ENCODE measurements at places on chromosomes 6 and 20.

DNA sequence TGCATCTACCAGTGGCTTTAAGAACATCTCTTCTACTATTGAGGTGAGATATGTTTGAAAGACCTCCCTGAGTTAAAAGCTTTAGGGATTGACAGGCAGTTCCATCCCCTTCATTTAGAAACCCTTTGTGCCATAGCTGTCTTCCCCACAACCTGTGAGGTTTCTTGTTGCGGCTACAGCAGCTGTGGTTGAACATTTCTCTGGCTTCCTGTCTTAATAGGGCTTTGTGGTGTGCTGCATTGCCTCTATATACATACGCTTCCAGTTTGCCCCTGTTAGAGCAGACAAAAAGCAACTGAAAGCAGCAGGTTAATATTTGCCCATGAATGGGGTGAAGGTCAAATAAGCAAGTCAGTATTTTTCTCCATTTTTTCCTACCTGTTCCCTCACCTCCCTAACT is 210.2 kb downstream of the TMEM200A start:
- no peak for DNase-seq

- no peak for DNase-seq
Observed at GRCh38 chr6:144951730-144952437, 666.7 kb downstream of the UTRN start.

DNA sequence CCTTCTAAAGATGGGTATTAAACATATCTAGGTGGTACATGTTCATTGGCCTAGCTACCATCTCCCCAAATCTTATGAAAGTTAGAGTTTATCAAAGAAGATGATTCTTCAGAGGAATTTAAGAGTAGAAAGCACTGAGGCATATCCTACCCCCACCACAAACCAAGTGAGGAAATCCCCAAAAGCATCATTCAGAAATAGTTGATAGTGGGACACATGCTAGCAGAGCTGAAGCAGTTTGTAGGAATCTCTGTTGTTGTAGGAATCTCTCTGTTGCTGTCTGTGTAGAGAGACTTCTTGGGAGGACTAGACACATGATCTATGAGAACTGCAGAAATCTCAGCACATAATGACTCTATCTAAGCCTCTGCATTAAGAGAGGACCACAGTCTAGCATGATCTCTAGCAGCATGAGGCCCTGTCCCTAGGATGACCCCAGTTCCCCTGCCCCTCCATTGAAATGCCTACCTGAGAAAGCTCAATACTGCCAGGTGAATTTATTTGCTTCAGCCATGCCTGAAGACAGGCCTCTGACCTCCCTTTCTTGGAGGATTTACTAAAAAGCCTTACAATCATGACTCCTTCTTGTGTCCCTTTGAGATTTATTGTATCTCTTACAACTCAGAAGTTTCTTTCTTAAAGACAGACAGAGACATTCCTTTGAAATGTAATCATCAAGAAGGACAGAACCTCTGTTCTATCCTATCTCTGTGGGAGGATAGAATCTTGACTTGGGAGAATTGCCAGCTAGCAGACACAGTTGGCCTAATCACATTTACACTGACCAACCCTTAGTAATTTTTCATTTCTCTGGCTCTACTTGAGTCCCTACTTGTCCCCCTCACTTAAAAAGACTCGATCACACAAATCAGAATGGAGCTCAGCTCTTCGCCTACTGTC is 582.4 kb downstream of the PHF3 start:
- DNase-seq: no peak

DNA sequence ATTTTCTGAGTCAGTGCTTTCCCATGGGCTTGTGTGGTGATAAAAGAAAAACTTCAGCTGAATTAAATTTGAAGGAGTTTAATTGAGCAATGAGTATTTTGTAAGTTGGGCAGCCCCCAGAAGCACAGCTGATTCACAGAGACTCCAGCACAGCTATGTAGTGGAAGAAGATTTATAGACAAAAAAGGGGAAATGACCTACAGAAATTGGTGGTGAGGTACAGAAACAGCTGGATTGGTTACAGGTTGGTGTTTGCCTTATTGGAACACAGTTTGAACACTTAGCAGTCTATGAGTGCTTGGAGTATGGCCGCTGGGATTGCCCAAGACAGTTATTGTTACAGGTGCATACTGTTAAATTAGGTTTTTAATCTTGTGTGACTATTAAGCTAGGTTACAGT is 96.9 kb upstream of the PTPRK start:
- DNase-seq: no peak

GRCh38 chr6:3750317-3751076 is 1.0 kb downstream of the PXDC1 start:
- DNase-seq: no peak

DNA sequence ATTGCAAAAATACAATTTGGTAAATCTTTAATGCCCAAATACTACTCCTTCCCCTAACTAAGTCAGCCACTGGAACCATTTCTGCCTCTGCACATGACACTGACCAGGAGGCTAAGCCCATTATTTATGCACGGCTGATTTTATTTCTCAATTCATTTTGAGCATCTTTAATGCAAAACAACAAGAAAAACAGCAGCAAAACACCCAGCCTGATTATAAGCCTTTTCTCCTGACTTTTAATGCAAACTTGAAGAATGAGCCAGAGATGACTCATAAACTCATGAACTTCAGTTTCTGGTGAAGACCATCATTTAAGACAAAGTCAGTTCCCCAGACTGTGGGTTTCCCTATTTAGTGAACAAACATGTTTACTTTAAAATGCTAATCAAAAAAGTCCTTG is 51.6 kb downstream of the CYP24A1 start:
- DNase-seq: no peak

GRCh38 chr6:16632101-16632500 is 129.2 kb downstream of the ATXN1 start:
- DNase-seq: no peak

DNA sequence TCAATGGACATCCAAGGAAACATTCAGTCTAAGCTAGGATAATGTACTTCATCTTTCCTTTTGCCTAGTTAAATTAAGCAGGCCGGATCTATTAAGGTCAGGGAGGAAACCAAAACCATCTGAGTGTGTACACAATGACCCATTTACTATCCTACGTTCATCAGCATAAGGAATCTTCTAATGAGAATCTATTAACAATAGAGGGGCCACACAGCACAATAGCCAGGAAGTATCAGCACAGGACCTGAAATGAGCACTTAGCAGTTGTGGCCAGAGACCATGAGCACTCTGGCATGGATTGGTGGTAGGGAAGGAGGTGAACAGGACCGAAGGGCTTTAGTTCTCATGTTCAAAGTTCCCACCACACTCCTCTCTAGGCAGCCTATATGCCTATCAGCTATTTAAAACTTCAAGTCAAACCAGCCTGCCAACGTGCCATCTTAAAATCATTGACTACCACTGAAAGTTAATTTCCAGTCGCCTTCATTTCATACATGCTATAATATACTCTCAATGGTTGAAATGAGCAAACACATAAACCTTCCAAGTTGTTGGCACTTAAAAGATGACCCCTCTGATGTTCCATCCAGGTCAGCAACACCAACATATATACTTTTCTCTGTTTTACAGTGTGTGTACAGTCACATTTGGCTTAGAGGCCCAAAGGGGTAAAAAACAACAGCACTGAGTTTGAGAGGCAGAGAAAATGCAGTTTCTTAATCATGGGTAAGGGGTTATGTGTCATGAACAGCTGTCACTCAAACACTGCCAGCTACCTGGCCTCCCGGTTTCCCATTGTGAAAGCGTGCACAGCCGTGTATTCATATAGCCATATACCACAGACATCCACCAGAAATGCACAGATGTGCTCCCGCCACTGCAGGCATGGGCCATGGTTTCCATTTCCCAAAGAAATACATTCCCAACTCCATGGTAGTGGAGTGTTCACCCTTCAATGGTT is 184.3 kb downstream of the TBXT start:
- no peak for DNase-seq

- DNase-seq: no peak
Observed at GRCh38 chr6:139287868-139288267, 3.9 kb downstream of the TXLNB start.

- no peak for DNase-seq
Observed at GRCh38 chr6:68126089-68126749, 508.9 kb upstream of the ADGRB3 start.

DNA sequence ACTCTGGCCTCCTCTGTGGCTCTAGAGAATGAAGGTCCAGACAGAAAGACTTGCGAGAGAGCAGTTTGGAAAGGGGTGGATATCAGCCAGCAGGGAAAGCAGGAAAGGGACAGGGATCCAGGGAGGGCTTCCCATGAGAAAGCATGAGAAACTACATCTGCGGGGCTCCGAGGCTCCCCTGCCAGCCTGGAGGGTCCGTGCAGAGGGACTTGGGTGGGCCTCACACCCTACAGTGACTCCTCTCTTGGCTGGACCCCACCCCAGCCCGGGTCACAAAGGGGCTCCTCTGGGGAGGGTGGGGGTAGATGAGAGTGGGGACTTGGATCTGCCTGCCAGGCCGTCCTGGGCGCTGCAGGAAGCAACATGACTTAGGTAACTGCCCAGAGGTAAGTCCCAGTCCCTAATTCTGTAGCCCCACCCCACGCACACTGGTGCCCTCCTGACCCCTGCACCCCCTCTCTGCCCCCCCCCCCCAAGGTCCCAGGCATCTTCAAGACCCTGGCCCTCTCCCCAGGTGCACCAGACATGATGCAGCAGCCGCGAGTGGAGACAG is at the start of gene TMEM239:
TSS of gene TMEM239 (plus strand) at position 335 of the 553 bp plus-strand sequence. CDS start at position 526, 191 bp downstream.
- no peak for DNase-seq

GRCh38 chr6:56382416-56382940 is 135.1 kb upstream of the COL21A1 start:
- no peak for DNase-seq

DNA sequence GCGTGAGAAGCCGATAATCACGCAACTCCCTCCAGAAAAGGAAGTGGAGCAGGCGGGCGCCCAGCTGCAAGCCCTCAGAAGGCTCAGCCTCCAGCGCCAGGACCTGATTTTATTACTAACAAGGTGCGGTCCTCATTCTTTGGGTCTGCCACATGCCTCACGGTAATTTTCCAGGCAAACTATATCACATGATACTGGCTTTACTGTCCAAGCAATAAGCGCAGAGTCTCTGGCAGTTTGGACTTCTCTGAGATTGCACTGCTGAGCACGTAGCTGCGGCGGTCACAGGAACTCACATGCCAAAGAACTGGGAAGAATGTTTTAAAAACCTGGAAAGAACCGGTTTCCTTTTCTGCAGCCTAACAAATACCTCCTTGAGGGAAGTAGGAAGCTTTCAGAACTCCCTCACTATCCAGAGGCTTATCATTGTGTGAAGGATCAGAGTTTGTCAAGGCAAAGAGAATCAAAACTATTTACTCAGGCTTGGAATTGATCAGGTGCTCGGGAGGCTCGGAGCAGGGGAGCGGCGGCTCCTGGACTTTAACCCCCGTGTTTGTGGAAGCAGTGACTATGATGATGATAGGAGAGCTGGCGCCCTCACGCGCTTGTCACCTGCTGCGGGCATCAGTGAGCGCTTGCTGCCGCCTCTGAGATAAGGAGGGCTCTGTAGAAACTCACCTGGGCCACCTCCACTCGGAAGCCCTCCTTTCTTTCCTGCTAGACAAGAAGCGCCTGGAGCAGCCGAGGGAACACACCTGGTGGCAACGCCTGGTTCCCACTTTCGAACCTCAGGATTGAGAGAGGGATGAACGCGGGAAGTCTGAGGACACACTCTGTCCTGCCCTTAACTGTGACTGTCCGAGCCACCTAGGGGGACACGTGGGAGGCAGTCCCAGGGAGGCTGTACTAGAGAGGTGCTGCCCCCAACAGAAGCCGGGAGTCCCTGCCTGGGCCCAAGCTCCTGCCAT is 27.2 kb upstream of the SYNJ2 start:
- DNase-seq: peak; percentile 19

All from right renal cortex interstitium (tissue), 3 donors.